ENCODE measurements at places on chromosomes 4 and X. TPM values are rescaled to one million over a fixed set of nuclear protein-coding genes. Genes with fewer than 3 reads are reported as not detected.
A peak's percentile ranks its signal among the peaks of the same experiment; 100 is the strongest.

ADAMTS3 gene
- 1.3 TPM for total RNA-seq

DNA sequence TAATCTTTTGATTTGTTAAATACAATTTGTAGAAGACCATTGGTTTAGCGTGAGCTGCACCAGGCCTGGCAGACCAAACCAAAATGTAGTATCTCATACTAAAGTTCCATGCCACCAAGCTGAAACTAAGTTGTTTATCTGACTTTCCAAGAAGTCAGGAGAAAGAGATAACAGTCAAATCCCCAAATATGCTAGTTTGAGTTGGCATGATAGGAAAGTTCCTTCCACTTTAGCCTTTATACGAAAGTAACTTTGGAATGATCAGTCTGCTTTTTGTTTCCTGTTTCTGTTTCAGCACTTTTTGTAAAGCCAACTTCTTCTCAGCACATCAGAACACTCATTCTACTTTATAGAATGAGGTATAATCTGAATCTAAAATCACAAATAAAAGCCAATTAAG lies 449.2 kb downstream of the GRXCR1 start:
- no peak for DNase-seq

DNA sequence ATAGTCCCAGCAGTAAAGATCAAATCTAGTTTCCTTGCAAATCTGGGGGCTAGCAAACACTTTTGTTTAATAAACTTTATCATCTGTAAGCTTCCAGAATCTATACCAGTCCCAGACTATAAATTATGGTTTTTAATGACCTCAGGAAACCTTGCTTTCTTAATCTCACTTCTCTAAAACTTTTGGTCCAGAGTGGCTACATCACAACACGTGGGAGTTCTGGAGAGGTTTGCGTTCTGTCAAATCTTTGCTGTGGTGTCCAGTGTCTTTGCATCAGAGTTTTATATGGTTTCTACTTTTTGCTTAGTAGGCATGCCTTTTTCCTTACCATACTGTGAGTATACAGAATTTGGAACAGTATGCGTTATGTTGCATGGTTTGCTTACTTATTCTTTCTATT lies 193.9 kb downstream of the ANK2 start:
- DNase-seq, result no peak

- no peak for DNase-seq
Observed at GRCh38 chrX:10111364-10112148, 45.2 kb upstream of the CLCN4 start.

PNMA6F gene
- not detected for total RNA-seq

DNA sequence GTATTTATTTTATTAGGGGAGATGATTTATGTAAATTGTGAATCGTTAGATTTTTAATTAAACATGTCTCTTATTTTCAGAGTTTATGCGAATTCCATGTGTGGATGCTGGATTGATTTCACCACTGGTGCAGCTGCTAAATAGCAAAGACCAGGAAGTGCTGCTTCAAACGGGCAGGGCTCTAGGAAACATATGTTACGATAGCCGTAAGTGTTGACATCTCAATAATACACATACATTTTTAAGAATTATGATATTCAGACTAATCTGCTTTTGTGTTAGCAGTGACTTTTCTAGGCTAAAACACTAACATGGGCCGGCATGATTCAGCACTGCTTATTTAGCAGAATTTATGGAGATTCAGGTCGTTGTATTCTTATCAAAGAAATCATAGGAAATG lies 91.2 kb downstream of the RAP1GDS1 start:
- DNase-seq, result no peak

DNA sequence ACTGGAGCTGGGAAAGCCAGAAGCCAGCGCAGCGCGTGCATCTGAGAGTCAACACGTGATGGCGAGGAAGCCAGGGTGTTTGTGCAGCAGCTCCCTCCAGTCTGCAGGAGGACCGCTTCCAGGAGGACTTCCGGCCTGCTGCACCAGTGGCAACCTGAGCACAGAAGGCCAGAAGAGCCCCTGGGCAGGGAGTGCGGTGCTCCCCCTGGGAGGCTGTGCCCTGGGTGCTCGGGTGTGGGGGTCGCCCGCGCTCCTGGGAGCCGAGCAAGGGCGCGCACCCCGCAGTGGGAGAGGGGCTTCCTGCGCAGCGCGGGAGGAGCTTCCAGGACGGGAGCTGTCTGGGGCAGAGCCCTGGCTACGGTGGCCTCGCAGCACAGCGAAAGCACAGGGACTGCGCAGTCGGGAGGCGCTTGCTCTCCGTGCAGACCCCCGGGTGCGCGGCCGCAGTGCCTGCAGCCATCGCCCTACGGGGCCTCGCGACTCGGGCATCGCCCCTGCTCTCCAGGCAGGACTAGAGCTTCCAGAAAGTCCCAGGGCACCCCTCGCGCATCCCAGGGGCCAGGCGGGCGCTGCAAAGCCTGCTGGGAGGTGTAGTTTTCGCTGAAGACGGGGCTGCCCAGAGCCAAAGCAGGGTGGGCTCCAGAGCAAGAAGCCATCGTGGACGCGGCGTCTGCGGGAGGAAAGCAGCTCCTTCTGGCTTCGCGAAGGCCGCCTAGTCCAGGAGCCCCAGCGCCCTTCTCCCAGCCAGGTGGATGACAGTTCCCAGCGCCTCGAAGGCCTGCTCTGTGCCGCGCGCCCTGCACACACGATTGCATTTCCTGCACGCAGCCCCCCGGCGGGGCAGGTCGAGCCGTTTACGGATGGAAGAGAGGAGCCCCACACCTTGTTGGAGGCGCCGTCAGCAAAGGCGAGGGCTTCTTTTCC lies 24.1 kb upstream of the WFS1 start:
- DNase-seq, result no peak

MAGED4B gene
- 0.95 TPM for total RNA-seq

GRCh38 chr4:3136454-3136853 lies 62.0 kb downstream of the HTT start:
- DNase-seq, result no peak

GRCh38 chrX:12383196-12383595 lies 244.9 kb downstream of the FRMPD4 start:
- no peak for DNase-seq

GRCh38 chr4:148680884-148681283 lies 238.7 kb upstream of the NR3C2 start:
- no peak for DNase-seq

GRCh38 chr4:151573945-151574344 lies 165.0 kb downstream of the FHIP1A start:
- DNase-seq, result no peak

SLC25A5 gene
- total RNA-seq, result 178 TPM

DNA sequence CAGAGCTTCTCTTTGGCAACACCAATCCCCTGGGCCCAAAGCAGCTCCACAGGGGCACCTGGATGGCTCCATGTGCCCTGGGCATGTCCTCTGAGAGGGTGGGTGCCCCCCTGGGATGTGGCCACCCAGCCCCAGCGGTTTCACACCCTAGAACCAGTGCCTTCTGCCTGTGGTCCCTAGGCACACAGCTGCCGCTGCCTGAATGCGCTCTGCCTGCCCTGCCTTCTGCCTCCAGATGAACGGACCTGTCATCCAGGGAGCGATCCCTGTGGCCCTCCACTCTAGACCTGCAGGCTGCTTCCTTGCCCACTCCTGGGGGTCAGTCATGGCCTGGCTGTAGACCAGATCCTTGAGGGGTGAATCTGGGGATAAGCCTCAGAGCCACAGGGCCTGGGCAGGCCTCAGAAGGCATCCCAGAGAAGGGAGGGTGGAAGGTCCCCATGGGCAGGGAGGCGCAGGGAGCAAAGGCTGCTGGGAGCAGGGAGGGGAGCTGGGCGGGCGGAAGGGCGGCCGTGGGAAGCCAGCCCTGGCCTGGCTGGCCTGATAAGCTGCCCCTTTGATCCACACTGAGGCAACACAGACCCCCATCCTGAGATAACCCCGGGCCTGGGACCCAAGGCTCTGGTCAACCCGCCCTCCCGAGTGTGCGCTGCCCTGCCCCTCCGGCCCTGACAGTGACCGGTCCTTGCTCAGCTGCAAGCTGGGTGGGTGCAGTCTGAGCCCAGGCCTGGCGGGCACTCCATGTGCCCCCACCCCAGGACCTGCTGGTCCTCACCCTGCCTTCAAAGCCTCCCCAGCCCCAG lies 8.1 kb upstream of the FGFR3 start:
- DNase-seq, result no peak

ZNF330 gene
- 54.4 TPM for total RNA-seq

- DNase-seq, result no peak
Observed at GRCh38 chrX:148381603-148382002, 118.8 kb upstream of the AFF2 start.

DNA sequence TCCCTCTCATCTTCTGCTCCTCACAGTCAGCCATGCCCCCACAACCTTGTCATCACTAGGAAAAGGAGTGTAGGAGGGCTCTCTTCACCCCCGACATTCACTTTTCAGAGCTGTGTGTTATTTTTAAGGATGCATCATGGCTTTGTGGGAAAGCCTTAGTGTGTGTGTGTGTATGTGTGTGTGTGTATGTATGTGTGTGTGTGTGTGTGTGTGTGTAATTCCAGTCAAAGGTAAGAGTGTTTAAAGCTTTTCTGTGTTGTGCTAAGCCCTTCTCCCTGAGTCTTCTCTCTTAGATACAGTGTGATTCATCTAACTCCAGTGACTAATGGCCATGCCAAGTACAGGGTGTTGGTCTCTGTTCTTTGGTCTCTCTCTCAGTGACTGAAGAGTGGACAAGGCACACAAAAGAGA lies 76.6 kb downstream of the CHIC2 start:
- no peak for DNase-seq

- DNase-seq, result no peak
Observed at GRCh38 chr4:3231471-3231870, 17.5 kb upstream of the MSANTD1 start.

DNA sequence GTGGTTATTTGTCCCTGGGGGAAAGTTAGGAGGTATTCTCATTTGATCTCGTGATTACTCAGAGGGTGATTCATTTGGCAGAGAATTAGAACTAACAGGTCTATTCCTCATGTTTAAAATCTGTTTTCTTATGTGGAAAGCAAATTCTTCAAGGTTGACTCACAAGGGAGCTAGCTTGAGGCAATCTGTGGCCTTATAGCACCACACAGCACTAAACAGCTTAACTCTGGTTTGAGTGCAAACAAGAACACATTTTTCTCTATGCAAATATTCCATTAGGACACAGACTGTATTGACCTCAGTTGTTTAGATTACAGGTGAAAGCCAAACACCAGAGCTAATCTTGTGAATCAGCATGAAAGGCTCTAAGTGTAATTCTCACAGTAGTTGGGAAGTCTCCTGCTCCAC lies 694.4 kb upstream of the POU3F4 start:
- DNase-seq, result no peak

GRCh38 chr4:13844740-13845139 lies 217.2 kb upstream of the BOD1L1 start:
- DNase-seq, result no peak

ZNF141 gene
- 10.6 TPM for total RNA-seq

GRCh38 chr4:47531241-47531953 lies 46.3 kb downstream of the ATP10D start:
- DNase-seq, result peak; percentile 28

DNA sequence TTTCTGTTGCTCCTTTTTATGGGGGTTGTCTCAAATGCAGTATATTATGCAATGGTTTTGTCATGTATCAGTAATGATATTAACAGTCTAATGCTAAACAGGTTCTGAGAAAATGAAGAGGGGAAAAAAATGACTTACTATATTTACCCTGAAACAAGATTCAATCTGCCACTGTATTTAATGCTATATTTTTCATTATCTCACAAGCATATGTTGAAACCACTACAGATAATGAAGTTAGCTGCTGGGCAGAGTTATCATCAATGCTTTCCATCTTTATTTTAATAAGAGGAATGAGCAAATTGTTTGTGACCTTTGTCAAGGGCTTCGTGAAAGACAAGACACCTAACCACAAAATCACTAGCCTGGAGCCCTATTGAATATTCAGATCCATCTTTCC lies 32.6 kb upstream of the NAA11 start:
- no peak for DNase-seq

- DNase-seq, result no peak
Observed at GRCh38 chr4:139454111-139455045, at the start of gene RAB33B. Gene RAB33B, plus strand, starts transcription at chr4:139454121. Its CDS starts 75 bp downstream, at chr4:139454196.

SLC6A14 gene
- not detected for total RNA-seq

GRCh38 chr4:104574371-104574770 lies 79.7 kb upstream of the CXXC4 start:
- no peak for DNase-seq

HHIP gene
- total RNA-seq, result not detected

- DNase-seq, result no peak
Observed at GRCh38 chrX:56623316-56623715, 59.9 kb downstream of the UBQLN2 start.

DNA sequence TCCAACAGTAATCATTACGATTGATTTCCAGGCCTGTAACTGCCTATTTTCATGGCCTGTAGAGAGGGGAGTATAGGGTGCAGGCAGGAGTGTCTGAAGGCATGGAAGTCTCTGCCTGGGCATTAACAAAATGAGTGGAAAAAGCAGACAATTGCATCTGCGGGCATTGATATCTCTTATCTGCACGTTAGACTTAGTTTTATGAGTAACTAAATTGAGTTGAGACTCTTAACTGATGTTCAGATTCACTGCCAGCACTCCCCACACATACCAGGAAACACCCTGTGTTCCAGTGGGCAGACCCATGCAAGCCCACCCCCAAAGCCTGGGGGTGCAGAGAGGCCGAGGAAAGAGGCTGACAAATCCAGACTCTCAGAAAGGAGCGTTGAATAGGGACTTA lies 33.3 kb downstream of the F11 start:
- DNase-seq, result no peak

DNA sequence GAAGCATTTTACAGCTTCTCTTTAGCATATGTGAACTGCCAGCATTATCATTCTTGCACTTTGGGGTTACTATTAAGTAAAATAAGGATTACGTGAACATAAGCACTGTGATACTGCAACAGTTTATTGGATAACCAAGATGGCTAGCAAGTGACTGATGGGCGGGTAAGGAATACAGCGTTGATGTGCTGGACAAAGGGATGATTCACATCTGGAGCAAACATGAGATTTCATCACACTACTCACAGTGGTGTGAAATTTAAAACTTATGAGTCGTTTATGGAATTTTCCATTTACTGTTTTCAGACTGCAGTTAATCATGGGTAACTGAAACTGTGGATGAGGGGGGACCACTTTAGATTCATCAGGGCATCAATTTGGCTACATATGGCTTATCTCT lies 16.0 kb downstream of the NBDY start:
- DNase-seq, result no peak

- DNase-seq, result no peak
Observed at GRCh38 chr4:152181150-152181549, 354.7 kb downstream of the FBXW7 start.

IL13RA1 gene
- total RNA-seq, result 15.7 TPM

- no peak for DNase-seq
Observed at GRCh38 chr4:140675599-140676231, 80.5 kb downstream of the TBC1D9 start.

GRCh38 chr4:147730333-147730732 lies 1.6 kb upstream of the ARHGAP10 start:
- no peak for DNase-seq

GRCh38 chr4:174177536-174177935 lies 105.9 kb downstream of the FBXO8 start:
- no peak for DNase-seq

DNA sequence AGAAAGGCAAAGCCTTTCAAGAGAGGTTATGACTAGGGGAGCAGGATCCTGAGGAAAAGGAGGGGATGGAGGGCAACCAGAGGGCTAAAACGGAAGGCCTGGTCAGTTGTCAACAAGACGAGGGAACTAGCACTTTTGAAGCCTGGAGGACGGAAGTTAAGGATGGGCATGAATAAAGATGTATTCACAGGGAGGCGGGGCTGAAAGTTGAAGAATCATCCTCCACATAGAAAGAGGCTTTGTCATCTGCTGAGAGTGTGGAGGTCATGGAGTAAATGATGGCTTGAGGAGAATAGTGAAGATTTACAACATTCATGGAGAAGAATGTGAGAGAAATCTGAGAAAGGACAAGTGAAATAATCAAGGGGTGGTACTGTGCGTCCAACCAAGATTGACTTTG lies 137.5 kb downstream of the MAGEB17 start:
- no peak for DNase-seq

- peak; percentile 42 for DNase-seq
Observed at GRCh38 chr4:76087007-76087769, 12.7 kb downstream of the ART3 start.
